ENCODE measurements at places on chromosomes 4 and X. TPM values are rescaled to one million over a fixed set of nuclear protein-coding genes. Genes with fewer than 3 reads are reported as not detected.

The FRMD7 gene
- polyA plus RNA-seq, result not detected

DNA sequence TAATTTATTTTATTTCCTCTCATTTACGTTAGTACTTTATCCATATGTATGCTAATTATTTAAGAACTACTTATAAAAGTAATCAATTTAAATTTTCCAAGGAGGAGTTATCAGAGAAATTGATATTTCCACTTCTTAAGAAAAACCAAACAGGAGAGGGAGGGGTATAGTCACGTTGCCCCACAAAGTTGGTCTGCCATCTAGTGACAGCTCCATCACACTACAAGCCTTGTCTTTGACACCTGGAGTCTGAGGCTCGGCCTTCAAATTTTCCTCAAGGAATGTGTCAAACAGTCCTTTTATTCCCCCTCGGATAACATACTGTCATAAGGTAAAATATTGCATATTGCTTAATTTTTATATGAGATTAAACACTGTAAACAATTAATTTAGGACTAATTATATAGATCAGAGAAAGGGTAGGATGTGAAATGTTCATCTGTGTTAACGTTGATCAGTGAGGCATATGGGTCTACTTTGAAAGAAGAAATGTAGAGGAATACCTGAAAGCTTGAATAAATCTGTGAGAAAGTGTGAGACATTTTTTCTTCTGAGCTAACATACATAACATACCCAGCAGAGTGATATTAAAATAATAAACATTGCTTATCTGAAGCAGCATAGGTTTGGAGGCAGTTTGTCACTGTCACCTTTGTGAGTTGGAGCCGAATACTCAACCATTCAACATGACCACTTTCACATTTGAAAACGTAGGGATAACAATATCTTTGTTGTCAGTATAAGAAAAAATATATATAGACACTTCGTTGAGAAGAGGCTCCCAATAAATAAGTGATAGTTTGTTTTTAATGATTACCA, 114.4 kb downstream of the GLRA3 start:
- no peak for DNase-seq

The TAF7L gene
- not detected for polyA plus RNA-seq

The APLN gene
- not detected for polyA plus RNA-seq

The ENOX2 gene
- 13.2 TPM for polyA plus RNA-seq

The SATL1 gene
- polyA plus RNA-seq, result not detected

DNA sequence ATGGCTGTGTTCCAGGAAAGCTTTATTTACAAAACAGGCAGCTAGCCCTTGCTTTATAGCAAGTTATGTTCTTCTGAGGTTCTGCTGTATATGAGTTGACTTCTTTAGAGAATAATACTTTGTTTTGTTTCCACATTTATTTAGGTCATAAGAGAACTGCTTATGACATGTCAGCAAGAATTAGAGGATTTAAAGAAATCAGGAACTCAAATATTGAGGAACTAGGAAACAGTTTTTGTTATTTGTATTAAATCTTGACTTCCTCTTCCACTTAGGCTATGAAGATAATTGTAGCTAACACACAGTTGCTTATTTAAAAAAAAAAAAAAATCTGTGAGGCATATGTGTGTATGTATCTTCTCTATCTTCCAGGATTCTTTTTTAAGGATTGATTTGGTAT, 14.3 kb downstream of the ZRSR2 start:
- no peak for DNase-seq

The ZNF157 gene
- polyA plus RNA-seq, result not detected

The CDKN2AIP gene
- 24.6 TPM for polyA plus RNA-seq

- no peak for DNase-seq
These were observed 85.4 kb upstream of the RAPGEF2 start for GRCh38 chr4:159017323-159018026.

The RBM3 gene
- 209 TPM for polyA plus RNA-seq

DNA sequence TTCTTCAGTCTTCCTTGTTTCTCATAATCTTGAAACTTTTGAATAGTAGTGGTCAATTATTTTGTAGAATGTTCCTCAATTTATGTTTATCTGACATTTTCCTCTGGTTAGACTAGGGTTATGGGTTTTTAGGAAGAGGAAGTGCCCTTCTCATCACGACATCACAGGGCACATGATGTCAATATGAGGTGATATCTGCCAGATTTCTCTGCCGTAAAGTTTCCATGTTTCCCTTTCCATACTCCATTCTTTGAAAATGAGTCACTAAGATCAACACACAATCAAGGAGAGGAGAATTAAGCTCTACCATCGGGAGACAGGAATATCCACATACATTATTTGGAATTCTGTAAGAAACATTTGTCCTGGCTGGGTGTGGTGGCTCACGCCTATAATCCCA, 28.4 kb downstream of the RP2 start:
- no peak for DNase-seq

DNA sequence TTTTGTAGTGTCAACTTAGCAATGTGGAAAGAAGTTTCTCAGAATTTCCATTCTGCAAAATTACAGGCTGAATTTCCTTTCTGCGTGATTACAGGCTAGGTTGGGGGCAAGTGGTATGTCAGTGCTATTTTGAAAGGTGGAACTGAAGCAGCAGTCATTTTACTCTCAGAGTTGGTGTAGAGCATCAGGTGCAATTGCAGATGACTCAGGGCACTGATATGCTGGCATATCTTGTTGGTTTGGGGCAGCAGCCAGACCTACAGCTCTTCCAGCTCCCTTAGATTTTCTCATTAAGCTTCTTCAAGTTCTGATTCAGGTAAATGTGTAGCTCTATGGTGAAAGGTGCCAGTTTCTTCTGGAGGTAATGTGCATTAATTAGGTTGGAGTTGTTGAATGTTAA, 930.7 kb upstream of the PCDH10 start:
- DNase-seq, result no peak

GRCh38 chrX:131577999-131578734, 34.3 kb downstream of the OR13H1 start:
- no peak for DNase-seq

DNA sequence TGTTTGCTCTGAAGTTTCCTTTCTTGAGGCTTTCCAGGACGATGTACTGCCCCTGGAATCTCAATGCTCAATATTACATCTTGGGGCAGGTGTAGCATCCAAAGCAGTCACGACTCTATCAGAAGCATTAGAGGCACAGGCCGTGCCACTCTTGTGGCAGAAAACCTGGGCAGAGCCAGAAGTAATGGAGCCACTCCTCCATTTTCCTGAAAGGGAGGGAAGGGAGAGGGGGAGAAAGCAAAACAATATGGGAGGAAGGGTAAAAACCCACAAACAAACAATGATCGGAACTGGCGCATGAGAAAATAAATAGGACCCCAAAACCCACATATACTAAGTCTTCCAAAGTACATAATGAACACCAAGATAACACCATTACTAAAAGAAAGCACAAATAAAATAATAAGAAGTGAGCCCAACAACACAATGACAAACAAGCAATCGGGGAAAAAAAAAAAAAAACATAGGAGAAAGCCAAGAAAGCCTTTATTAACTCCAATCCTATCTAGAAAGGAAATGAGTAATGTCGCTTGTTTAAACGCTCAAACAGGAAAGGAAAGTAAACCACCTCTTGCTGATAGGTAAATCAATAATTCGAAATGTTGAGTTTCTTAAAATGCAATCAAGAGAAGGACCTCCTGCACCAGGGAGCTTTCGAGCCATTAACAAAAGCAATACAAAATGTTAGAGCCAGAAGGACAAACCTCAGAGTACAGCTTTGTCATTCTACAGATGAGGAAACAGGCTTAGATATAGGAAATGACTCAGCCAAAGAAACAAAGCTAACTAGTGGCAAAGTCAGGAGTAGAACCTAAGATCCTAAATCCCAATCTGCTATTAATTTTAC, 117.4 kb downstream of the ATRX start:
- no peak for DNase-seq

GRCh38 chrX:103382877-103383276, 6.5 kb downstream of the BEX3 start:
- no peak for DNase-seq

The CFI gene
- polyA plus RNA-seq, result not detected

GRCh38 chrX:1205681-1206611, 6.5 kb downstream of the CRLF2 start:
- DNase-seq, result no peak

DNA sequence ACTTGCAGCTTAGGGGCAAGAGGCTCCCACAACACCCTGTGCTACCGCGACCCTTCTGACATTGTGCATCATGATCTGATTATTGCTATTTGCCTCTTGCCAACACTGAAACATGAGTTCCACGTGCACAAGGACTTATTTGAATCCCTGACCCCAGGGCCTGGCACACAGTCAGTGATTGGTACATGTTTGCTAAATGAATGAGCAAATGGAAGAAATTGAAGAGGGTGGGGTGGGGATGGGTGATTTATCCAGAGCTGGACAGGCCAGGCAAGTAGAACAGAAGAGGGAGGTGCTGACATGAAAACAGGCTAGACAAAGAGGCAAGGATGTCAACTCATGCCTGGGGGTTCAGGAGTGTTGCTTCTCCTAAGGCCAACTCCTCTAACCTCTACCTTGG, 24.9 kb upstream of the RPL39 start:
- no peak for DNase-seq

DNA sequence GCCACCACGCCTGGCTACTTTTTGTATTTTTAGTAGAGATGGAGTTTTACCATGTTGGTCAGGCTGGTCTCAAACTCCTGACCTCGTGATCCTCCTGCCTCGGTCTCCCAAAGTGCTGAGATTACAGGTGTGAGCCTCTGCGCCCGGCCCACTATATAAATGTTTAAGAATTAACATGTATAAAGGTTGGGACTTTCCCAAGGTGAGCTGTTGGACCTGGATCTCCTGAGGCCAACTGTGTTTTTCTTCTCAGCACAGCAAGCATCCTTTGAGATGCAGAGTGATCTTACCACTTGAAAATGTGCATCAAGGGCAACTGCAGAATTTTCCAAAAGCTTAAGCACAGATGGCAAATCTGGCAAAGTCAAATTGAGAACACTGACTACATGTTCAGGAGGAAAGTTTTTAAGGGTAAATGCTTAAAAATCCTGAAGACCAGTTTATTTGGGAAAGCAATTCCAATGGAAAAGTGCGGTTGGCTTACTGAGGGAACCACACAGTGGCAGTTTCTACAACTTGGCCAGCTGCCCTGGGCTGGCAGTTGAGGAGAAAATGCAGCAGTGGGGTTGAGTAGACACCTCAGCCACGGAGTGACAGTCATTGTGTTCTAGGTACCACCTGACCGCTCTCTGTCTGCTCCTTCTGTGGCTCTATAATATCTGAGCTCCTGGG, 168.9 kb downstream of the CBR4 start:
- DNase-seq, result no peak

DNA sequence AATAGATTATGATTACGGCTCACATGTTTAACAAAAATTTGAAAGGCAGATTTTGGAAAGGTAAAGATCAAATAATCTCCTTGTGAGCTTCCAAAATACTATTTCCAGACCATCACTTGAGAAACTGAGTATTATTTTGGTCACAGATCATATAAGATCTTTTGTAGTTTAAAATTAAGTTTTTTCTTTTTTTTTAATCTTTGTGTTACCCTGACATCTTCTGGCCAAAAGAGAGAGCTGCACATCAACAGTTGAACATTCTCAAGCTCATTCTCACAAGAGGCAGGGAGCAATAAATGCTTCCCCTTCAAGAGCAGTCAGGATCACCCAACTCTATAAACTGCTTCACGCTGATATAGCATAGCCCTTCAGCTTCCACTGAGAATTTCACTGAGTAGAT, 15.9 kb downstream of the TMEM192 start:
- no peak for DNase-seq

DNA sequence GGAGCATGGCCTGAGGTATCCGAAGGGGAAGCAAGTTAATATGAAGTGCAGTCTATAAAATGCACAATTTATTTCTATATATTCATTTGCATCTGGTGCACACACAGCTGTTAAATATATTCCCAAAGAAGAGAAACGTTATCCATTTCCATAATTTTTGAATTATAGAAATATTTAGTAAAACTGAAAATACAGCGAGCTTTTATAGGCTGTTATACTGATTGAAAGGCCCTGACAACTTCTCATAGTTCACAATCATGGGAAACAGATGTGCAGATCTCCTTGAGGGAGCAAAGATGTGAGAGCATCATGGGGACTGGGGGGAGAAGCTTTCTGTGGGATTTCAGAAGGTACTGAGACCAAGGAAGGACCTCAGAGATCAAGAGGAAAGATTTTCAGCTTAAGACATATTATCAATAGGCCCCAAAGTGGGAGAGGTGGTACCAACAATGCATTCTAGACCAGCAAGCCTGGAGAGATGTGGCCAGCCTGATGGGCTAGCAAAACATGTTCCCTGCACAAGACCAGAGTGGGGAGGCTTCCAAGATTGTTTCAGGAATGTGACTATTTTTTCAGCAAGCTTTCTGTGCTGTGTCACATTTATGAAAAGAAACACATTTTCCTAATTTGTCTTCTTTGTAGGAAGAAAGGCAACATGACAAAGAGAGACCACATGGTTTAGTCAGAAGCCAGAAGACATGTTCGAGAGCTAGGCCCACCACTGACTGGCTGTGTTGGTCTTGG, 256.0 kb upstream of the SFRP2 start:
- no peak for DNase-seq

The ZXDA gene
- polyA plus RNA-seq, result 0.45 TPM

- DNase-seq, result no peak
These were observed 721 bp downstream of the FAM184B start for GRCh38 chr4:17780501-17781299.
